ENCODE measurements at places on chromosomes 11 and 22.
A peak's percentile ranks its signal among the peaks of the same experiment; 100 is the strongest.

- DNase-seq, result no peak
Measured at GRCh38 chr22:28232204-28232603, 313.1 kb upstream of the PITPNB start.

DNA sequence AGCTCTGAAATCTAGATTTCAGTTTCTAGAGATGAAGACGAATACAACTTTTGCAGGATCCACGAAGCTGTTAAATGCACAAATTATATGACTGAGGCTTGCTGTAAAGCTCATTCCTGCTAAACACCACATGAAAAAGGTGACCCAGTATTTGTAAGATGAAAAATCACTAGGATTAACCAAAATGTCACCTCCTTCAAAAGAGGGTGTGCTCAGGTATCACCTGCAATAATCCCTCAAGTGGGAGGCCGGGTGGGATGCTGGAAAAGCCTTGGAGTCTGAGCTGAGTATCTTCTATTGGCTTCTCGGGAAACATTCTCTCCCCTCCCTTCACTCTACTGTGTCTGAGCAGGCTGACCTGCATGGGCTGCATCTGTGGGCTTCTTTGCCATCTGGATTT, 195.8 kb downstream of the NELL1 start:
- no peak for DNase-seq

DNA sequence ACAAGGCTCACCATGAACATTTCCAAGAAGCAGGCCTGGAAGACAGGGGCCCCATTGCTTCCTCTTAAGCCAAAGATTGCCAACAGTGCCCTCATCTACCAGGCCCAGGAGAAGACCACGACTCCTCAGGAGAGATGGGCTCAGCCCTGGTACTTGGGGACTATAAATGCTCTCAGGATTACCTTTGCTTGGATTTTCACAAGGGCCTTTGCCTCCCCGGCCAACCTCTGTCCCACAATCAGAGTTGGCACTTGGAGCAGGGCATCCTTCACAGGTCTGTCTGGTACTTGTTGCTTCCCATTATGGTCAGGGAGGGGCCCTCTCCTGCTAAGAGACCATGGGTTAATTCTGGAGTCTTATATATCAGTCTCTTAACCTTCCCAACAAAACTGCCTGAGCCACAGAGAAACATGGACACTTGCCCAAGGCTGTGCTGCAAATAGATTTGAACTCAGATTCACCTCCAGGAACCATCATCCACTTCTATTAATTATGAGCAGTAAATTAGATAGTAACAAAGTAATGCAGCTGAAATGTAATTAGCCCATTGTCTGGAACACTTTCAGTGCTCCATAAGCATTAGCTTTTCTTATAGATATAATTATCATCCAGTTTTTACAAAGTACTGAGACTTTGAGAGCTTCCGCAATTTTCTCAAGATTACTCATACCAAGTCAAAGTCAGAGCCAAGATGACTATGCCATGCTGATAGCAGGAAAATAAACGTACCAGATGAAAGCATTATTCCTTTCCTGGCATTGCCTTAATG, 33.5 kb downstream of the POU2AF3 start:
- no peak for DNase-seq

GRCh38 chr22:48957311-48957986, 870.2 kb downstream of the BRD1 start:
- no peak for DNase-seq

DNA sequence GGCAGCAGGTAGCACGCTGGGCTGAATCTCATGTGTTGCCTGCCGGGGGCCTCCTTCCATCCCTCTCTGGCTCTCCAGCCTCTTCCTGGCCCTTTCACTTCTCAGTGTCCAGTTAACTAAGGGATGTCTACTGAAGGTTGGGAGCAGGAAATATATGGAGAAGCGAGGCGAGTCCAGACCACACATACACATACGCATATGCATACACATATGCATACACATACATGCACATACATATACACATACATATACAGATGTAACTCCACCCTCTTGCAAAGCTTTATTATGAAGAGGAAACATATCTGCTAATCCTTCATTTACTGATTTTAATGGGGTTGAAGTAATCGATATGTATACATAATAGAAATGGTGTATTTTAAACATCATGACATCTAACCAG, 636.1 kb upstream of the CCDC179 start:
- no peak for DNase-seq

- DNase-seq, result no peak
Measured at GRCh38 chr11:112023104-112023503, 2.1 kb upstream of the DLAT start.

- DNase-seq, result peak; percentile 21
Measured at GRCh38 chr11:2929950-2930703, 907 bp upstream of the PHLDA2 start.

- no peak for DNase-seq
Measured at GRCh38 chr22:19477321-19478044, 1.5 kb downstream of the UFD1 start.

DNA sequence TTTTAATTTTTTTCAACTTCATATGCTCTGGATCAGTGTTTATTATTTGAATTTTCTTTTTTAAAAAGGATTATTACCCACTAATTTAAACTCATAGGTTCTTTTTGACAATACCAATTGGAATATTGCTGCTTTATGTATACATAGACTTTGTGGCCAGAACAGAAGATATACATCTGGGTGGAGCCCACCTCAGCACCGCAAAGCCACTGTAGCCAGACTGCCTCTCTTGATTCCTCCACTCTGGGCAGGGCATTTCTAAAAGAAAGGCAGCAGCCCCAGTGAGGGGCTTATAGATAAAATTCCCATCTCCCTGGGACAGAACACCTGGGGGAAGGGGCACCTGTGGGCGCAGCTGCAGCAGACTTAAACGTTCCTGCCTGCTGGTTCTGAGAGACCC, 10.6 kb upstream of the C11orf58 start:
- DNase-seq, result no peak

DNA sequence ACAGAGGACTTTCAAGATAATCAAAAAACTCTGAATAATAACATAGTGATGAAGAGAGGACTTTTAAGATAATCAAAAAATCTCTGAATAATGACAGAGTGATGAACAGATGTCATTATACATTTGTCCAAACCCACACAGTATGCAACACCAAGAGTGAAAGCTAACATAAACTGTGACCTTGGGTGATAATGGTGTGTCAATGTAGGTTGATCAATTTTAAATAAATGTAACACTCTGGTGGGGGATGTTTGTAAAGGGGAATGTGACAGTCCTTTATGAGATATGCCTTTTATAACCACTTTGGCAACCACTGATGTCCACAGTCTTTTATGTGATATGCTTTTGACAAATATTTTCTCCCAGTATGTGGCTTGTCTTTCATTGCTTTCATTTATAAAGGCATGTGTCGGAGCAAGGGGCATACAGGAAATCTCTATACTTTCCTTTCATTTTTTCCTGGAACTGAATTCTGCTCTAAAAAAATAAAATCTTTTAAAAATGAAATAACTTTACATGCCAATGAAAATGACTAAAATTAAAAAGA, 10.3 kb upstream of the OR9G1 start:
- DNase-seq, result no peak

DNA sequence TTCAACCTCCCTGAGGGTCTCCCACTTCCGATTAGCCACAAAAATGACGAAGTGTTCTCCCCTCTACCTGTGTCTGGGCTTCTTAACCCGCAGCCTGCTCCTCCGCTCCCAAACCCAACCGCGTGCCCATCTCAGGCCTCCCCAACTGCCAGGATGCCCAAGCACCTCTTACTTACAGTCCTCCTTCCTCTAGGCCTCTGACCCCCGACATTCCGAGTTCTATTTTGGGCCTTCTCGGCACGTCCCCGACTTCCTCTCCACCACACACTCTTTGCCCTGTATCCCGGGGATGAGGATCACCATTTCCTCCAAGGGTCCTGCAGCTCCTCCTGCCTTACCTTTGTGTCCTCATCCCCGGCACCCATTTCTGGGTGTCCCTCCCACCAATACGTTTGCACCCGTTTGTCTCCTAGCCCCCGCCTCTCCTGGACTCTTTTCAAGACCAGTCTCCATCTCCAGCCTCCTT, 388 bp upstream of the MUS81 start:
- no peak for DNase-seq
